ENCODE measurements at places on chromosomes 7 and 10. TPM values are rescaled to one million over a fixed set of nuclear protein-coding genes. Genes with fewer than 3 reads are reported as not detected.

EIF5AL1 gene
- 1.1 TPM for polyA plus RNA-seq

CHN2 gene
- 1.5 TPM for polyA plus RNA-seq

FKBP6 gene
- not detected for polyA plus RNA-seq

GTF2IRD1 gene
- polyA plus RNA-seq = 43.4 TPM

XPNPEP1 gene
- 11.3 TPM for polyA plus RNA-seq

COMMD3 gene
- polyA plus RNA-seq = 36.7 TPM

BET1 gene
- 15.9 TPM for polyA plus RNA-seq

MMRN2 gene
- 4.1 TPM for polyA plus RNA-seq

OR2A7 gene
- 1.1 TPM for polyA plus RNA-seq

RBP3 gene
- not detected for polyA plus RNA-seq

PRSS1 gene
- polyA plus RNA-seq = 0.59 TPM

LIPF gene
- polyA plus RNA-seq = 20.8 TPM

C7orf57 gene
- polyA plus RNA-seq = 0.73 TPM

PON1 gene
- polyA plus RNA-seq = not detected

MYL10 gene
- not detected for polyA plus RNA-seq

PTPN20 gene
- 2.2 TPM for polyA plus RNA-seq

PNLIPRP1 gene
- polyA plus RNA-seq = 0.15 TPM

FAM237B gene
- not detected for polyA plus RNA-seq

FFAR4 gene
- 0.15 TPM for polyA plus RNA-seq

NPFFR1 gene
- polyA plus RNA-seq = 0.01 TPM

TMEM236 gene
- 0.08 TPM for polyA plus RNA-seq

SPDYE11 gene
- not detected for polyA plus RNA-seq

GIMAP2 gene
- polyA plus RNA-seq = 2.1 TPM

AMPH gene
- 0.28 TPM for polyA plus RNA-seq

NKX2-3 gene
- polyA plus RNA-seq = 1.1 TPM

SND1 gene
- polyA plus RNA-seq = 23.1 TPM

FGFBP3 gene
- 0.74 TPM for polyA plus RNA-seq

GIMAP5 gene
- 7.6 TPM for polyA plus RNA-seq

NPC1L1 gene
- polyA plus RNA-seq = 0.07 TPM

RRP12 gene
- 11.8 TPM for polyA plus RNA-seq

FANK1 gene
- 8.1 TPM for polyA plus RNA-seq

VWC2 gene
- polyA plus RNA-seq = 0.06 TPM

SFRP5 gene
- 0.88 TPM for polyA plus RNA-seq

TIMM23B gene
- 6.1 TPM for polyA plus RNA-seq

GIMAP4 gene
- 4.6 TPM for polyA plus RNA-seq

TMEM254 gene
- 39.3 TPM for polyA plus RNA-seq

PON3 gene
- 1.2 TPM for polyA plus RNA-seq

TFEC gene
- polyA plus RNA-seq = 0.16 TPM
